Stimulated activated CD8-positive, alpha-beta memory T cell treated with anti-CD3 and anti-CD28 coated beads, Interleukin-2, amount 100 ng/mL, for 1 hour (primary cell): ENCODE measurements at places on chromosomes 7 and 10.
A peak's percentile ranks its signal among the peaks of the same experiment; 100 is the strongest.

- no peak for DNase-seq
Measured at GRCh38 chr10:29392376-29393021, 103.6 kb downstream of the LYZL1 start.

DNA sequence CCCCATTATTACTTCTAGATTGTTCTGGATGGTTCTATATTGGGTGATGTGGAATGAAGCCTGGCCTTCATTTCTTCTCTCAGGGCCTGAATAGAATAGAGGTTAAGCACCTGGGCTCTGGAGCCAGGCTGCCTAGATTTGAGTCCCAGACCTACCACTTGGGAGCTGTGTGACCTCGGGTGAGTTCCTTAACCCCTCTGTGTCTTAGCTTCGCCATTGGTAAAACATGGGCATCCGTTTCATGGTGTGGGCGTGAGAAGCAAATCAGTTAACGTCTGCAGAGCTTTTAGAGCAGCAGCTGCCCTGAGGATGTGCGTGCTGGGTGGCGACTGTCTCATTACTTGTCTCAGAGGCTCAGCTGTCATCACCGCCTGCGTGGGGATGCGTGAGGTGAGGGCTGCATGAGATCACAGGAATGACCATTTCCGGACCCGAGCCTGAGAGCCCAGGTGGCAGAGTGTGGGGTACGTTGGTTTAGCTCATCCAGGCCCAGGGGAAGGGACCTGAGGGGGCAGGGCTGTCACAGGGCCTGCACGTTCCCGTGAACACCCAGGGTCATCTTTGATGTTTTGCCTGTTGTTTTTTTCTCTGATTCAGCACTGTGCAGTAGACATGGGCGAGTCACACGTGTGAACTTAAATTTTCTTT, 9.7 kb downstream of the AGAP3 start:
- DNase-seq = no peak

- DNase-seq = no peak
Measured at GRCh38 chr10:77531441-77532001, 106.1 kb downstream of the KCNMA1 start.

- no peak for DNase-seq
Measured at GRCh38 chr10:44993922-44994751, 6.6 kb upstream of the ZNF22 start.

- DNase-seq = no peak
Measured at GRCh38 chr7:31410265-31410664, 69.7 kb upstream of the NEUROD6 start.

DNA sequence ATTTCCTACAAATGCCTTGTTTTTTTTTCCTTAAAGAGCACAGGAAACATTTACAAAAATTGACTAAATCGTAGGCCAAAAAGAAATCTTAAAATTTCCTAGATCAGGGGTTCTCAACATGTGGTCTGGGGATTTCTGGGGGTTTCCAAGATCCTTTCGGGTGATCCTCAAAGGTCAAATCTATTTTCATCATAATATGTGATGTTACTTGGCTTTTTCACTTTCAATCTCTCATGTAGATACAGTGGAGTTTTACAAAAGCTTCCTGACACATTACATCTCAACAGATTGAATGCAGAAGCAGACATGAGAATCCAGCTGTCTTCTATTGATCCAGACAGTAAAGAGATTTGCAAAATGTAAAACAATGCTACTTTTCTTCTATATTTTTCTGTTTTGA, 497.3 kb downstream of the INHBA start:
- no peak for DNase-seq

DNA sequence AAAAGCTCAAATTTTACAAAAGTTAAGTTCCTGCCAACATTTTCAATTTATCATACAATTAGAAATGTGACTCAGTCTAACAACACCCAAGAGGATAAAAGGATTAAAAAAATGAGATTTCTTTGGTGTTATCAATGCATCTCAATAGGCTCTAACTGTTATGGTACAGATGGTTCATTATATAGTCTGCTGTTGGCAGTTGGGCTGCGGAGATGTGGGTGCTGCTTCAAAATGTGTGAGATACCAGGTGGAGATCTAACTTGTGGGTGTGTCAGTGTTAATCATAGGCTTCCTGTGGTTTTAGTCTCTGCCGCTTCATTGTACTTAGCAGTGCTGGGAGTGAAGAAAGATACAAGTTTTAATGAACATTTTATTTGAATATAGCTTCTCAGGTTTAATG, 231.2 kb downstream of the EXOC4 start:
- DNase-seq = peak; percentile 14

DNA sequence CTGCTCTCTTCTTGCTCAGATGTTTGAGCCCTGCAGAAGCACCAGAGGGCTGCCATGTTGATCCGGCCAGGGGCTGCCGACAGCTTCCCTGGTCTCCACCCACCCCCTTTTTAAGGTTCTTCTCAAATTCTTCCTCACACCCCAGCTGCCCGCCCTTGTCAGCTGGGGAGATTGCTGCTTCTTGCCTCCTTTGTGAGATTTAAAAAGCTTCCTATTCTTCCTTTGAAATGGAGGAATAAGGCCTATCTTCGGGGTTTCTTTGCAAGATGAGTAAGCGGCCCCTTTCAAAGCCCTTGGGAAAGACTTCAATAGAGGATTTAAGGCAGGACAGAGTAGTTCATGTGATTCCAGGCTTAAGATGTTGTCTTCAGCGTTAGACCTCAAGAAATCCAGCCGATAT, 211.9 kb upstream of the SHH start:
- no peak for DNase-seq

DNA sequence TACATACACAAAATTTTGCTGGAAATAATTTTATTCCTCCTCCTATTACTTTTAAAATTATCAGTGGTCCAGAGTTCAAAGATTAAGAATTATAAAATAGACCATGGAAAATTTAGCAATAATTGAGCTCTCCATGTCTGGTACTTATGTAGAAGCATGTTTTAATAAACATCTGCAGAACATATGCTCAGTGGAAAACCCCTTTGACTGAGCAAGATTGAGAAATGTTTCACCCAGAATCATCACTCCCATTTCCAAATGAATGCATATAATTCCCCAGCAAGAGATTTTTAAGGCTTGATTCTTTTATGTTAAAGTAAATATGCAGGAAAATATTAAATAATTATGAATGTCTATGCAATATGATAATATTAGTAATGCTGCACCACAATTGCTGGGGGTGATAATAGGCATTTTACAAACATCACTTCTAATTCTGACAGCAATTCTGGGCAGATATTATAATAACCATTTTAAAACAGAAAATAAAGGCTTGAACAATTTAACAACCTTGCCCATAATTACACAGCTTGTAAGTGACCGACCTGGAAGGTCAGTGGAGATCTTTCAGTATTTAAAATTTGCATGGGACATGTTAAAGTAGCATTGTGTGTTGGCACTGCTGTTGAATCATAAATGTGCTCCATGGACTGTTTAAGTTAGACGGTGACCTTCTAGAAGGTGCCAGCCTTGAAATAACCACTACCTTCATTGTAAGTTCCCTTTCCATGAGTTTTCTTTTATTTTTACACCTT, 45.6 kb upstream of the TES start:
- no peak for DNase-seq

DNA sequence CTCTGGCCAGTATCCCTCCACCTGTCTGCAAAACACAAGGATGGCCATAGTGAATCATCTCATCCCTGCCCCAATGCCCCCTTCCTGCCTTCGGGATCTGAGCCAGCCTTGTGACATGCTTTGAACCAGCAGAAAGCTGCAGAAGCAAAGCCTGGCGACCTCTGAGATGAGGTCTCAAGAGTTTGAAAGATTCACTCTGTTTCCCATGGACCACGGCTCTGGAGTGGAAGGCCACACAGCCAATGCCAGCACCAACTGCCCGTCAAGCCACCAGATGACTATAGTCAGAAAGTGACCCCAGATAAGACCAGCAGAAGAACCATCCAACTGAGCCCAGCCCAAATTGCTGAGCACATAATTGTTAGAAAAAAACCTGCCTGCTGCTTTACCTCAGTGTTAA, 193.9 kb upstream of the PPP2R2D start:
- no peak for DNase-seq

DNA sequence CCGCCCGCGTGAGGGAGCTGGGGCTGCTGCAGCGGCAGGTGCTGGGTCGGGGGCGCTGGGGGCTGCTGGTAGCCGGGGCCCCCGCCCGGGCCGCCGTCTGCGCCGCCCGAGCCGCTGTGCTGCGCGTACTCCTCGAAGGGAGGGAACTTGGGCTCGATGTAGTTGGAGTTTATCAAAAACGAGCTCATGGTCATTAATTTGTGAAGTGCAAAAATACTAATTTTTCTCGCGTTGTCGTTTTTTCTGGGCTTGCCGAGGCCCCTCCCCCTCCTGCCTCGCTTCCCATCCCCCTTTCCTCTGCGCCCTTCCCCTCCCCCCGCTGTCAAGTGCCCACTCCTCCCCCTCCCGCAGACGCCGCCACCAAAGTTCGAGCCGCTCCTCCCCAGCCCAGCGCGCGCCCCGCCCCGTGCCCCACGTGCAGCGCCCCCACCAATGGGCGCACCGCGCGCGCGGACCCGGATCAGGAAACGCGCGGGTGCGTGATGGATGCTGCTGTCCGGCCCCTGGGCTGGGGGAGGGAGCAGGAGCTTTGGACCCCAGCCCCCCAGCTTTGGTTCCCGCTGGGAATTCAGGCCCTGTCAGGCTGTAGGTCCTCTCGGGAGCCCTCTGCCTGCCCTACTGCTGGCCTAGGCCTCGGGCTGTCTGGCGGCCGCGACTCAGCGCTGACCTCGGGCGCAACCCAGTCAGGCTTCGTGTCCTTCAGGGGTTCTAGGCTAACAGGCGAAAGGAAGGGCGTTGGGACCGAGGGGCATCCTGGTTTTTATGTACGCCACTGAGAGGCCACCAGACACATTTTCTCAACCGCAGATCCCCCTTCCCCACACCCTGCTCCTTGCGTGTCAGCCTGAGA, at the start of gene HOXA4:
Gene HOXA4, minus strand, starts transcription at position 218 of the 850 bp plus-strand sequence. Its CDS starts 24 bp downstream, at position 194.
- peak; percentile 45 for DNase-seq
